ENCODE measurements at places on chromosomes 13 and 19.
A peak's percentile ranks its signal among the peaks of the same experiment; 100 is the strongest.

GRCh38 chr13:26557051-26557392, 461 bp upstream of the WASF3 start:
- no peak for DNase-seq

- peak; percentile 72 for DNase-seq
Measured at GRCh38 chr13:39417643-39418042, 185.3 kb downstream of the LHFPL6 start.

DNA sequence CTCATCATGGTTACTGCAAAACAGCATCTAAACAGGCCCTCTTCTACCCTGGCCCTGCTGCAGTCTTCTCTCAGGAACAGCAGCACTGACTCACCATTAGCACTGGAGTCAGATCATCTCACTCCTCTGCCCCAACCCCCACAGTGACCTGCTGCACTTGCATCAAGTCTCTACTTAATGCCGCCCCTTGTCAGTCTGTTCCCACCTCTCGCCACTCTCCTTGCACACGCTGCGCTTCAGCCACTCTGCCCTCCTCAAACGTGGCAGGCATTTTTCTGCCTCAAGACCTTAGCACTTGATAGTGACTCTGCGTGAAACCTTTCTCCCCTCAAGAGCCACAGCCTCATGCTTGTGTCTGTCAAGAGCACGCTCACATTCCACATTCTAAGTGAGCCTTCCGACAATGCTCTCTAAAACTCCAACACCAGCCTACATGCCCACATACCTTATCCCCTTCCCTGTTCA, 22.1 kb downstream of the MIPEP start:
- peak; percentile 54 for DNase-seq

DNA sequence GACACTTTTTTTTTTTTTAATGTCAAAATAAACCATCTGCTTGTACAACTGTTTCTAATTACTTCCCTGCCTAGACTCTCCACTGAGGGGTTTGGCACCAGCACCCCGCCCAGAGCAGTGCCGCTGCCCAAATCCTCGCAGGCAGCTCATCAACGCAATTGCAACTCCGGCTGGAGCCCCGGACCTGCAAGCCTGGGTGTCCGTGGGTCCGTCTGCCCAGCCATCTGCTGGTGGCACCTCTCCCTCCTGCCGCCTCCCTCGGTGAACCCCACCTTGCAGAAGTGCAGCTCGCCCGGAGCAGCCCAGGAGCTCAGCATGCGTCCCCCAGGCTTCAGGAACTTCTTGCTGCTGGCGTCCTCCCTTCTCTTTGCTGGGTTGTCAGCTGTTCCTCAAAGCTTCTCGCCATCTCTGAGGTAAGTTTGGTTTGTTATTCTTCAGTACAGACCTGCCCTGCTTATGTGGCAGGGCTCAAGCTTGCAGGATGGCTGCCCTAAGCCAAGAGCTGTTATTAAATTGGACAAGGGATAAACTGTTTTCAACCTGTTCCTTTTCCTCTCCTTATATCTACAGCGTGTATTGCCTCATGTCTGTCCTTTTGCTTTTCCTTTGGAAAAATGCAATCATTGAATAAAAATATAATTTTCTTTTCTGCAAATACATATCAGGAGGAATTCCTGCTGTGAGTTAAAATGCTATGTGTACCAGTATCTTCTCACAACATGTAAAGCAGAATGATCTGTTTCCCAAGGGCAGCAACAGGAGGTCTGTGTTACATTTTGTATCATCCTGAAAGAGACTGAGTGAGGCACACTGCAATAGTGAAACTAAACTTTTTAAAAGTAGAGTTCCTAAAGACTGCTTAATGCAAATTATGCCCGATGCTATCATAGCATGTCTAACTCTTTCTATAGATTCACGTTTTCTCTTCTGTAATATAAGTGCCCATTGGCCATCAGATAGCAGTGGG, at the start of gene ITGBL1:
TSS of gene ITGBL1 (plus strand) at position 157 of the 967 bp plus-strand sequence. CDS start at position 316, 159 bp downstream.
- DNase-seq: peak; percentile 9

GRCh38 chr13:95247852-95248251, 53.4 kb downstream of the ABCC4 start:
- no peak for DNase-seq

DNA sequence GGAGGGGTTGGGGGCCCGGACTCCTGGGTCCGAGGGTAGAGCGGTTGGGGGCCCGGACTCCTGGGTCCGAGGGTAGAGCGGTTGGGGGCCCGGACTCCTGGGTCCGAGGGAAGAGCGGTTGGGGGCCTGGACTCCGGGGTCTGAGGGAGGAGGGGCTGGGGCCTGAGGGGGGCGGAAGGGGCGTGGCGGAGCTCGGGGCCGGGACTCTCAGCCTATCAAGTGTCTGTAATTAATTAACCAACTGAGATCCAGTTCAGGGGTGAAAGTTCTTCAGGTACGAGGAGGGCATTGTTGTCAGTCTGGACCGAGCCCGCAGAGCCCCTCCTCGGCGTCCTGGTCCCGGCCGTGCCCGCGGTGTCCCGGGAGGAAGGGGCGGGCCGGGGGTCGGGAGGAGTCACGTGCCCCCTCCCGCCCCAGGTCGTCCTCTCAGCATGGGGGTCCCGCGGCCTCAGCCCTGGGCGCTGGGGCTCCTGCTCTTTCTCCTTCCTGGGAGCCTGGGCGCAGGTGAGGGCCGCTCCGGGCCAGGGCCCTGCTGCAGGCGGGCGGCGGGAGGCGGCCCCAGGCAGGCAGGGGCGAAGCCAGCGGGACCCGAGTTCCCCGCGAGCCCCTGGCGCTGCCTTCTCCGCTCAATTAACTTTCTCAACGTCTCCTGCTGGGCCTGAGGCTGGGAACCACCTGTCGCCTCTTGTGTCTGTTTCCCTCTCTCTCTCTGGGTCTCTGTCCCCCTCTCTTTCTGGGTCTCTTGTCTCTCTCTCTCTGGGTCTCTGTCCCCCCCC, 697 bp downstream of the FCGRT start:
- DNase-seq: peak; percentile 47

DNA sequence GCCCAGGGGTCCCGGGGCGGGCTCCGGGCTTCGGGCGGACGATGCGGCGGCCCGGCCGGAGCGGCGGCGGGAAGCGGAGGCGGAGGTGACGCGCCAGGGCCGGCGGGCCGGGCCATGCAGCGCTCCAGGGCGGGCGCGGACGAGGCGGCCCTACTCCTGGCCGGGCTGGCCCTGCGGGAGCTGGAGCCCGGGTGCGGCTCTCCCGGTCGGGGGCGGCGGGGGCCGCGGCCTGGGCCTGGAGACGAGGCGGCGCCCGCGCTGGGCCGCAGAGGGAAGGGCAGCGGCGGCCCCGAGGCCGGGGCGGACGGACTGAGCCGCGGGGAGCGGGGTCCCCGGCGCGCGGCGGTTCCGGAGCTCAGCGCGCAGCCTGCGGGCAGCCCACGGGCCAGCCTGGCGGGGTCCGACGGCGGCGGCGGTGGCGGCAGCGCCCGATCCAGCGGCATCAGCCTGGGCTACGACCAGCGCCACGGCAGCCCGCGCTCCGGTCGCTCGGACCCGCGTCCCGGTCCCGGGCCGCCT, 362 bp downstream of the WTIP start:
- peak; percentile 20 for DNase-seq

- DNase-seq: no peak
Measured at GRCh38 chr13:26618726-26619125, 61.2 kb downstream of the WASF3 start.

DNA sequence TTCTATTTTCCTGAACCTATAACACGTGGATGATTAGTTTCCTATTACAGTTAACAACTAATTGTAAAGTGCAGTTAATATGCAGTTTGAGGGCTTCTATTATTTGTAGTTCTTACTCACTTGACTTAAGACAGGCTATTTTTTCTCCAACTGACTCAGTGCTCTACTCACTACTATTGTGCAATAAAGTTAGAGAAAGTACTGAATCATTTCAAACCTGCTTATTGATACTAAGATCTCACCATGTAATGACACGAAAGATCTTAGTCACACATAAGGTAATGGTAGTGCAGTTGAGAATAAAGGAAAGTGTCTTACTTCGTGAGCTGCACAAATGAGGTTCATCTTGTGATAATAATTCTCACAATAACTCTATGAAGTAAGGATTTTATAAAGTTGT, 22.8 kb upstream of the ITM2B start:
- no peak for DNase-seq
